ENCODE measurements at places on chromosomes 4 and X. TPM values are rescaled to one million over a fixed set of nuclear protein-coding genes. Genes with fewer than 3 reads are reported as not detected.

DNA sequence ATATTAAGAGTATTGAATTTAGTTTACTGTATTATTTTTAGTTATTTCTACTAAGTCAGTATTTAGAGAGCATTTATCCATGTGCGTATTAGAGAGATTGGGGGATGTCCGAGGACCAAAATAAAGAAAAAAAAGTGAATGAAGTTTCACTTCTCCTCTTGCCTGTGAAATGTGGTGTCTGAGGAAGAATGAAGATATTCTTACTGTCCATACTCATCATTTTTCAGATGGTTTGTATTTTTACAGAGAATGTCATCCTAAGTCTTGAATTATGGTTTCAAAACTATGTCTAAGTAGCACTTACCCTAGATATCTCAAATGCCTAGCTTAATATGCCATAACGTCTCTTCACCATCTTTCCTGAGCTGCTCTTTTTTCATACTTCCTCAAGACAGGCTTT lies 854.3 kb downstream of the C4orf33 start:
- no peak for DNase-seq

- peak; percentile 82 for DNase-seq
These were observed 10.2 kb upstream of the DLG3 start for GRCh38 chrX:70434352-70434866.

GRCh38 chr4:112938461-112939058 lies 110.9 kb upstream of the ANK2 start:
- no peak for DNase-seq

- DNase-seq: peak; percentile 24
These were observed 149.8 kb downstream of the STIM2 start for GRCh38 chr4:27010334-27010940.

- no peak for DNase-seq
These were observed 514.3 kb downstream of the PDHA2 start for GRCh38 chr4:96354036-96354712.

DNA sequence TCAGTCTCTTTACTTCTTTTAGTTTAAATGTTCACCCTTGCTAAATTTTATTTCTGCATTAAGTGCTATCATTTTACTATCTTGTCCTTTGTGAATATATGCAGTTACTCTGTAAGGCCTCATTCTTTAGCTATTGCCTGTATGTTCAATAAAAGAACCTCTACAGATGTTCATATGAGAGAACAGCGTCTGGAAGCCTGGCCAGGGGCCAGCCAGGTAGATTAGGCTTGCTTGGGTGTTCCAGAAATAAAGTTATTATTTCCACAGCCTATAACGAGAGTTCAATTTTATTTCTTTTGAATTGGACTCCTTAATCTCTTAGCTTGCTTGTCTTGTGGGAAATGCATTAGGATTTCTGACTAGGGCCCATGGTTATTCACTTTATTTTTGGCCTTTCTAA lies 214.5 kb downstream of the TLL1 start:
- DNase-seq: no peak

DNA sequence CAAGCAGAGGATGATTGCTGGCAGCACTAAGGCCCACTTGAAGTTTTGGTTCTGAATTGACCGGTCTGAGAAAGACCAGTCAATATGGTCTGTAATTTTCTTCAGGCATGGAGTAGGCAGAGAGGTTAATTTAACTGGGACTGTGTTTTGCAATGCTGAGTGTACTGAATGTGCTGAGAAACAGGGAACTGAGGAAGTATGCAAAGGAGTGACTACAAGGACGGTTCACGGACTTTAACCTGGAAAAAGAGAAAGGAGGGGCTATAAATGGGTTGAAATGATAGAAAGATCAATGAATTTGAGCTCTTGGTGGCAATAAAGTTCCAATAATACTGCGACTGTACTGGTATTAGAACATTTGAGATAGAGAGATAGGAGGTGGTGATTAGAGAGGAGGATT lies 84.5 kb downstream of the MAGEB17 start:
- no peak for DNase-seq

GRCh38 chr4:40686081-40686913 lies 56.6 kb upstream of the RBM47 start:
- no peak for DNase-seq

- DNase-seq: no peak
These were observed 8.2 kb downstream of the SLC25A4 start for GRCh38 chr4:185151296-185151695.

DNA sequence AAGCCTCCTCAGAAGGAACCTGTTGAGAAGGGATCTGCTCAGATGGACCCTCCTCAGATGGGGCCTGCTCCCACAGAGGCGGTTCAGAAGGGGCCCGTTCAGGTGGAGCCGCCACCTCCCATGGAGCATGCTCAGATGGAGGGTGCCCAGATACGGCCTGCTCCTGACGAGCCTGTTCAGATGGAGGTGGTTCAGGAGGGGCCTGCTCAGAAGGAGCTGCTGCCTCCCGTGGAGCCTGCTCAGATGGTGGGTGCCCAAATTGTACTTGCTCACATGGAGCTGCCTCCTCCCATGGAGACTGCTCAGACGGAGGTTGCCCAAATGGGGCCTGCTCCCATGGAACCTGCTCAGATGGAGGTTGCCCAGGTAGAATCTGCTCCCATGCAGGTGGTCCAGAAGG lies 22.9 kb downstream of the REST start:
- no peak for DNase-seq

- no peak for DNase-seq
These were observed 58.9 kb upstream of the NFKB1 start for GRCh38 chr4:102441978-102442911.

DNA sequence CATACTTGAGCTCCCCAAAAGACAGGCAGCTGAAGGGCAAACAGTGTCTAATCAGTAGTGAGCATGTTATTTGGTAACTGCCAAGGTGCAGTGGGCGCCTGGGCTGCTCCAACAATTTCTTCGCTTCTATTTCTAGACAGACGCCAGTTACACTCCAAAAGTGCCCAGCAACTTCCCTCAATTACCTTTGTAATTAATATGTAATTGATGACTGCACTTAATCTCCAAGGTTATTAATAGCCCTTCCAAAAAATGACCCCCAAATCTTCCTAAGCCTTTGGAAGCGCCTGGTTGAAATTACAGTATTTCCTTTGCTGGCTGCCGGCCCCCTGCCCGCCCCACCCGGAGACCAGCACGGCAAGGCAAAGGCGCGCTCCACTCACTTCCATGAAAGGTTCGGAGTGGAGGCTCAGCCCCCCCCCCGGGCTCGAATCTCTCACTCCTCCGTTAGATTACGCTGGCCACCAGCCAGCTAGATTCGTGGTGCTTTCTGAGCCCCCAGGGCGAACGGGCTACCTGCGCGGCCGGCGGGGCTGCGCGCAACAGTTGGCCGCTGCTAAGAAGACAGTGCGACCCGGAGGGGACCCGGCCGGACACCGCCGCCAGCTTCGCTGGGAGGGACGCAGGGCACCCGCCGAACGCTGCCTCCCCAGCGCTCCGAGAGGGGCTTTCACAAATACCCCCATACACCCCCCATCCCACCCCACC lies 1.9 kb downstream of the GPC4 start:
- DNase-seq: no peak

- no peak for DNase-seq
These were observed 83.4 kb downstream of the TNIP2 start for GRCh38 chr4:2672700-2673099.

- no peak for DNase-seq
These were observed 549.8 kb upstream of the PRKX start for GRCh38 chrX:4263030-4263803.

DNA sequence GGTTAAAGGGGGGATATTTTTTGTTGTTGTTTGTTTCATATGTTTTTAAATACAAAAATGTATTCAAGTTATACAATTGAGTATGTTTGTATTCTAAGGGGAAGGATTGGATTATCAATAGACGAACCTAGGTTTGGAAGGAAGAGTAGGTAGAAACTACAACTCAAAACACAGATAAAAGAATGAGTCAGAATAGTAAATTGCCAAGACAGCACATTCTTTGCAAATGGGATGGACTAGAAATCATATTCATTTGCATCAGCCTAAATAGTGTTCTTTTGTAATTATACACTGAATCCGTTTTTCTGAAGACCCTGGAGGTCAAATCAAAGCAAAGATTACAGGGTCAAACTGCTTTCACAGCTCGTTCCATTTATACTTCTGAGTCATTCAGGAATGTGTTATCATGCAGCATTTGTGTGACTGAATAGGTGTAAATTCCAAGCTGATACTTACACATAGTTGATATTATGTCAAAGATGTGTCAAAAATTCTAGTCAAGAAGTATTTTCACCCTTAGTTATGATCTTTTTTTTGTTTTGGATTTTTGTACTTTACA lies 273.3 kb upstream of the FAT4 start:
- DNase-seq: no peak

DNA sequence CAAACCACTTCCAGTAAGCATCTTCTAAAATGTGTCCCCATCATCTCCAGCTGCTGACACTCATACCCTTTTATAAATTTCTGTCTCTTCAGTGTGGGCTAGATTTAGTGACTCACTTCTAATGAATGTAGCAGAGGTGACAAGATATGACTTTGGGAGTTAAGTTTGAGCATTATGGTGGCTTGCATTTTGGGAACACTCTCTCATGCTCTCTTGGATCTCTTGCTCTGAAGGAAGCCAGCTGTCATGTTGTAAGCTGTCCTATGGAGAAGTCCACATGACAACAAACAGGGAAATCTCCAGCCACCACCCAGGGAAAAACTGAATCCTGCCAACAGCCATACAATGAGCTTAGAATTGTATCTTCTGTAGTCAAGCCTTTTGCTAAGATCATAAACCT lies 691.3 kb upstream of the PCDH7 start:
- DNase-seq: no peak

DNA sequence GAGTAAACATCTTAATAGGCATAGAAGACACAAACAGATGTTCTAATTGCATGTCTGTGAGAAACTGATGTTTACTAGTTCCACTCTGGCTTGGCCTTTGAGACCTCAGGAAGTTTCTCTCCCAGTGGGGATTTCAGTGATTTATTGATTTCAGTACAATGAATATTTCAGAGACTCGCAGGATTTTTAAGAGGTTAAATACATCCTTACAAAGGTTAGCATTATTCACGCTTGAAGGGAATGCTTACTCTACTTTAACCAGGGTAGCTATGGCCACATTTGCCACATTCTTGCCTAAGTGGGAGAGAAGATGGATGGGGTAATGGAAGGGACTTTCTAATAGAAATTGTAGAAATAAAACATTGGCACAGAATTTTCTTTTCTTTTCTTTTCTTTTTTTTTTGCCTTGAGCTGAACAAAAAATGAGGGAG lies 480.1 kb downstream of the SPRY1 start:
- no peak for DNase-seq

GRCh38 chr4:128768373-128768996 lies 41.0 kb upstream of the JADE1 start:
- DNase-seq: no peak

- no peak for DNase-seq
These were observed 94.6 kb upstream of the INPP4B start for GRCh38 chr4:142940425-142941330.

- no peak for DNase-seq
These were observed 601.3 kb downstream of the SPRY1 start for GRCh38 chr4:123997776-123998449.

GRCh38 chr4:48332661-48333060 lies 8.7 kb upstream of the SLAIN2 start:
- no peak for DNase-seq

GRCh38 chr4:137389911-137390520 lies 142.3 kb downstream of the PCDH18 start:
- DNase-seq: no peak

DNA sequence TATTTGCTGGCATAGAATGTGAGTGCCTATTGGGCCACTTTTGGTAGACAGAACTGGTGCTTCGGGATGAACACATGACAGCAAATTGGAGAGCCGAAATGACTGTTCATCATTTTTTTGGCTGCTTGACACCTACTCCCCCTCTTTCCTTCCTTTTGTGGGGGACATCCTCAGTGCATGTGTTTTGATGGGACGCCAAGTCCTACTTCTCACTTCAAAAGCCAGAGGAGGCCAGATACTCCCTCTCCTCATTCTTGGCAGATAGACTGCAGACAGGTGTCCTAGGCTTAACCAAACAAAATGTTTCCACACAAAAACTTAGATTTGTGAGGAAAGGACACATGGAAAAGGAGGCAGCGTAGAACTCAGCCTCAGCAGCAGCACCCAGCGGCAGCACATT lies 62.4 kb downstream of the DCHS2 start:
- no peak for DNase-seq

DNA sequence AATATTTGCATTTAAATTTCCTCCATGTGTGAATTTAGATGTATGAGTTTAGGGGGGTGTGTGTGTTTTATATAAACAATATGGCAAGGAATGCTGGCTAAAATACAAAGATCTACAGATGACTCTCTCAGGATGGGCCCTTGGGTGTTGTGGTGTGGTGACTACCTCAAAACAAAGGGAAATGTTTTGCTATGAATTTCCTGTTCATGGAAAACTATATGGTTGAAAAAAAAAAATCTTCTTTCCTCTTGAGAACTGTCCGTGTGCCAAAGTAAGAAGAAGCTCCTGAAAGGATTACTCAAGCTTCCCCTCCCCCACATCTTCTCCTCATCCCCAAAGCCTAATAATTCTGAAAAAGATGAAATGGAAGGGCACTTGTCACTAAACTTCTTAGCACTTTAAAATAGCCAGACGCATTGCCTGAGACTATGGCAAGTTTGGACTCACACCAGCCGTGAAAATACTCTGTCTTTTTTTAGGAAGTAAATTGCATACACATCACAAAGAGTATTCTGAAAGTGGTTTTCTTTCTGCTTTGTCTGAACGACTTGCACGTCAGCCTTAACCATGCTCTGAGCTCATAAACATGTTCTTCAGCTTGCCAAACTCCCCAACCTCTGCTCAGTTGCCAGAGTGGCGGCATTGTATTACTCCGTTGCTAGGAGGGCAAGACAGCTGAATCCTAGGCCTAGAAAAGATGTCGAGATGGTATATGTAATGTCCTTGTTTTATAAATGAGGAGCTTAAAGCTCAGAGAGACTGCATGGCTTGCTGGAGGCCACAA lies 250.4 kb upstream of the JADE1 start:
- DNase-seq: no peak

DNA sequence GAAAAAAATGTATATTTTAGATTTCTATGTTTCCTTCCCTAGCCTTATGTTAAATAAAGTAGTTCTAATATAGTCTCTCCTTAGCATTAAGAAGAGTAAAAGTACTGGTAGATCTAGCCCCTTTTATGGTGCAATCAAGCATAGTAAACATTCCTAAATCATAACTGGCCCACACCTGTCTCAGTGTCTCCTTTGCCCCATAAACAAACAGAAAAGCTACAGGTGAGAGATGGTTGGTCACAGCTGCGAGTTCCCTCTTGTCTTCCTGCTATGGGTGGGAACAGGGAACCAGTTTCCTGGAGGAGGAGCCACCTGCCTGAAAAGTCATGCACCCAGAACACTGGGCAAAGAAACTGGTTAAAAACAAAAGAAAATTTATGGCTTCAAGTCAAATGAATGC lies 16.6 kb downstream of the SOWAHB start:
- DNase-seq: no peak

The ANXA3 gene
- 5.1 TPM for total RNA-seq

The BEX1 gene
- total RNA-seq: 103 TPM

The ADH1A gene
- total RNA-seq: not detected

The WAS gene
- total RNA-seq: 0.16 TPM

The C4orf51 gene
- not detected for total RNA-seq

The BTK gene
- 0.94 TPM for total RNA-seq

The VCX2 gene
- not detected for total RNA-seq

The TRPC3 gene
- 9.7 TPM for total RNA-seq

The BBS12 gene
- total RNA-seq: 19.5 TPM

The OPRPN gene
- not detected for total RNA-seq
